Natural killer cell treated with Interleukin-12 subunit alpha and Interleukin-12 subunit beta and Interleukin-15 and Interleukin-18, amount 100 ng/mL, for 72 hours (primary cell): ENCODE measurements at places on chromosomes 12 and 14. TPM values are rescaled to one million over a fixed set of nuclear protein-coding genes. Genes with fewer than 3 reads are reported as not detected.

GRCh38 chr12:57611827-57612710, 834 bp downstream of the ARHGEF25 start:
- no peak for DNase-seq

Gene TPH2
- total RNA-seq = not detected

Gene USP15
- total RNA-seq = 154 TPM

DNA sequence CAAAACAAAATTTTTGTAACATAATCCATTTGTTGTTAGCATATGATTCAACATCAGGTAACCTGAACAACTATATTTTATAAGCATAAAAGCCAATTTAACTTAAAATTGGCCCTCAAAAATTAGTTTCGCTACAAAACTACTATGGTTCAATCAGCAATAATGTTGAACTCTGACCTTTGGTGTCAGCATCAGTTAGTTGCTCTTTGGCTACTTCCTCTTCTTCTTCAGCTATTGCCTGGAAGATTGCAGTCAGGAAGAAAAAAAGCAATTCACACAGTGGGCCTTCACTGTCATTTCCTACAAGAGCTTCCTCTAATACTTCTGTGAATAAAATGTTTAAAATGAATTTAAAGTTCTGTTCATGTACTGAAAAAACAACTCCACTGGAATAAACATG, 78.2 kb upstream of the CFL2 start:
- DNase-seq = no peak
